ENCODE measurements at places on chromosomes 1 and 21.
A peak's percentile ranks its signal among the peaks of the same experiment; 100 is the strongest.

GRCh38 chr1:228073061-228073856 lies 9.2 kb upstream of the ARF1 start:
- DNase-seq = no peak

DNA sequence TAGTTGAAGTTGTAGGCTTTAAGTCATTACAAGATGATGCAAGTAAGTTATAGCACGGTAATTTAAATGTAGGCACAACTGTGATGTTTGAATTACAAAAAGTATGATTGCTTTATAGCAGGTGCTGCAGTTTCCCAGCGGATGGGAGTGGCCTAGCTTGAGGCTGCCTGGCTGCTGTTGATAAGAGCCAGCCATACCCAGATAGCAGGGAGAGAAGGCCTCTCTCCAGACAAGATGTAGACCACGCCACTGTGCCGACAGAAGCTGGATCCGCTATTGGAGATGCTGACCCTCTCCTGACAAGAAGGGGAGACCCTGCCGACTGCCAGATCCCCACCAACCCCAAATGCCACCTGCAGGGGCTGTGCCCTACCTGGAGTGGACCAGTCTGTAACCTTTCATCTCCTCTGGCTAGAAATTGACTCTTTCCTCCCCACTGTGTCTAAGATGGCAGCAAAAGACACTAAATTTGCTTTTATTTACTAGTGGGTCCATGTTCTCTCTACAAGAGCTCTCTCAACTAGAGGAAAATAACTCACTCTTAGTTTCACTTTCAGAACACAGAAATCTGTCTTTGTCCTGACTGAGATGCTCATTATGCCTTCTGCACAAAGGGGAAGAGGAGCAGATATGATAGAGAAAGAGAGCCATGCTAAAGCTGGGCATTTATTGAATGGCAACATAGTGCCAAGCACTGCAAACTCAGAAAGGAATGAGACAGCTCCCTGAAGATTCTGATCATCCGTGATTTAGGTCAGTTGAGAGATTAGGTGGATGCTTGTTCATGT lies 127.9 kb downstream of the URB2 start:
- DNase-seq = peak; percentile 2

GRCh38 chr1:107879927-107880326 lies 85.1 kb downstream of the VAV3 start:
- no peak for DNase-seq

DNA sequence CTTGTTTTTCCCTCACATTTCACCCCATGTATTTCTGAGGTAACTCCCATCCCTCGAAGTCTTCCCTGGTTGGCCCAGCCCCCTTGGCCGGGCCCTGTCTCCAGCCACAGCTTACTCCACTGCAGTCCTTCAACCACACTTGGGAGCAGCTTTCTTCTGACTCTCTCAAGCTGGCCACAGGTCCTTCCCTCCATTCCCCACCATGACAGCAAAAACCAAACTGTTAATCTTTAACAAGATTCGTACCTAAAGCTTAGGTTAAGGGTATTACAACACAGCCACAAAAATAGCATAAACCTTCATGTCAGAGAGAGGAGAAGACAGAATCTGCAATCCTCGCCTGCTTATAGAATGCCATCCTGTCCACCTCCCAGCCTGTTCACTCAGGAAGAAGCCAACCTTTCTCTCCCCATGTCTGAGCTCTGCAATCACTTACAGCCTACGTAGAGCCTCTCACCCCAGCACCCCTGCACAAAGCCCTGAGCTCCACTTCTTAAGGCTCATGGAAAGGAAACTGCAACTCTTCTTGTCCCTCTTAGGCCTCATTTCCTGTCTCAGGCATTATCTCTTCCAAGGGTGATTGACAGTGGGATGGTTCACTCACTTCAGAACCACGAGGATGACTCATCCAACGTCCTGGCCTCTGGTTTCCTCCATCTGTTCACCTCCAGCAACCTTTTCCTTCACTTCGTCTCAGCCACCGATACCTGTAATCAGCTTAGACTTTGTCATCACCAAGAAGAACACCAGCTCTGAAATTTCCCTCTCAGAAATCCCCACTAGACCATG lies 72.8 kb downstream of the CD2 start:
- DNase-seq = no peak

DNA sequence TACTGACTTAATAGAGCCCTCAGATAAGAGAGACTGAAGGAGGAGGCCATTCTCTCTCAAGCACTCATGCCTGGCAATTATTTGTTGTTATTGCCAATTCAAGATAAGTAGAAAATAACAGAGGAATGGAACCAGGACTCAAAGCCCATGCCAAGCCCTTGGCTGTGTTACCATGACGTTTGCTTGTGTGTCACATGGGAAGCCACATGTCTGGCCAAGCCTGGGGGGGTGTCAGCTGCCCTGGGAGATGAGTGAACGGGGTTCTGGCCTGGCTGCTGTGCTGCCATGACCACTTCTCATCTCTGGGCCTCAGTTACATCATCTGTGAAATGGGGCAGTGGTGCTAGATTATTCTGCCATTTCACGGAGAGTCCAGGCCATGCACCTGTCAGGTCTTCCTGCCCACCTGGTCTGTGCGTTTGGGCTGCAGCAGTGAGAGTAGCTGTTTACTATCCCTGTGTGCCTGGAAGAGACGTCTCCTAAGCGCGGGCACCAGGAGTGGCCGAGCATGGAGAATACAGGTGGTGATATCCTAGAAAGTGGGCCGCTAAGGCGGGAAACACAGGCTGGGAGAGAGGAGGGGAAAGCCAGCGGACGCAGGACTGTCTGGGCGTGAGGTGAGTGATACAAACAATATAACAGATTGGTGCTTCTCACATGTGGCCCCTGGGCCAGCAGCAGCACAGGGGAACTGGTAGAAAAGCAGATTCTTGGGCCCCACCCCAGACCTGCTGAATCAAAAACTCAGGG lies 67.8 kb downstream of the MAN1C1 start:
- DNase-seq = peak; percentile 38

DNA sequence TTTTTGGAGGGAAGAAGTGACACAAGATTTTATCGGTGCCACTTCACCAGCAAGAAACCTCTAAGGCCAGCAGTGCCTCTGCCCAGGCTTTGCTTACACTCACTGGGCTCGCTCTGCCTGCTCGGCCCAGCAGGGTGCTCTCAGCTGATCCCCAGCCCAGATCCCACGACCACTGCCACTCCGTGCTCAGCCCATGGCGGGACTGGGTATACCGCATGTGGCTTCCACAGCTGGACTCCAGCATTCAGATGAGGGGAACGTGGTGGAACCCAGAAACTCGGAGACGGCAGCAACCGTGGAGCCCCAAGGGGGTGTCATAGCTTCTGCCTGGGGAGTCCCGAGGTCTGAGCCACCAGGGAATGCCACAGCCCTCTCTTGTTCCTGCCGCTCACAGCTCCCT lies 12.9 kb downstream of the USP25 start:
- no peak for DNase-seq

DNA sequence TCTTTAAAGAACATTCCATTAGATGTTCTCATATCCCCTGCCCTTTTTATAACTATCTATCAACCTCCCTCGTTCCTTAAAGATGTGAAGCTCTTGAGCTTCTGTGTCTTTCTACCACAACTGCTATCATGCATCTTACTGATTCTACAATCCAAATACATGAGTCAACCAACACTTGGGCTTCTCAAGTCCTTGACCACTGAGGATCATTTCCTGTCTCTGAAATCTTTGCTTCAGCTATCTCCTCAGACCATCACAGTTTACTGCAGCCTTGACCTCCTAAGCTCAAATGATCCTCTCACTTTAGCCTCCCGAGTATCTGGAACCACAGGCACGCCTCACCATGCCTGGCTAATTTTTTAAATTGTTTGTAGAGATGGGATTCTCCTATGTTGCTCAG lies 75.2 kb downstream of the FMO4 start:
- DNase-seq = peak; percentile 13

DNA sequence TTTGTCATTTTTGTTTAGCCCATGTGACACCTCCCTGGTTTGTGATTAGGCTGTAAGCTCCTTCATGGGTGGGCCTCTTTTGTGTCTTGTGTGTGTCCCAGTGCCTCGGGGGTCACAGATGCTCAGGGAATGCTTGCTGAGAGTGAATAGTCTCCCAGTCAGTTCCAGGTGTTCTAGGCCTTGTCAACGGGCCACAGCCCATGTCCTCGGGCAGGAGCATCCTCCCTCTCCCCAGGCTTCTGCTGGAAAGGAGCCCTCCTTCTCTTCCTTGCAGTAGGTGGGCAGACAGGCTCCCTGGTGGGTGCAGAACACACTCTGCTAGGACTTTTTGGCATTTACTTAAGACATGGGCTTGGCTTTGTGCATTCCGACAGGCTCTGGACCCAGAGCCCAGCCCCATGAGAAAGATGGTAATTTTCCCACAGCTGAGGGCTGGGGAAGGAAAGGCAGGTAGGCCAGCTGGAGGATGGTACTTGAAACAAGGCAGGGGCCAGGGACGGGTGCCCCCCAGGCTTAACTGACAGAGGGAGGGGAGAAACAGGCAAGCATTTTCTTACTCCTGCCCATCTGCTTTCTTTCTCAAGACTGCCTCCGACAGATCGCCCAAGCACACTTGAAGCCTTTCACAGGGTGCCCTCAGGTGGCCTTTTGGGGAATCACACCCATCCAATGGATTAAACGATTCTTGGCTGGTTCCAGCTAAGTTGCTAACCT lies 7.1 kb upstream of the CPLANE2 start:
- DNase-seq = peak; percentile 89

DNA sequence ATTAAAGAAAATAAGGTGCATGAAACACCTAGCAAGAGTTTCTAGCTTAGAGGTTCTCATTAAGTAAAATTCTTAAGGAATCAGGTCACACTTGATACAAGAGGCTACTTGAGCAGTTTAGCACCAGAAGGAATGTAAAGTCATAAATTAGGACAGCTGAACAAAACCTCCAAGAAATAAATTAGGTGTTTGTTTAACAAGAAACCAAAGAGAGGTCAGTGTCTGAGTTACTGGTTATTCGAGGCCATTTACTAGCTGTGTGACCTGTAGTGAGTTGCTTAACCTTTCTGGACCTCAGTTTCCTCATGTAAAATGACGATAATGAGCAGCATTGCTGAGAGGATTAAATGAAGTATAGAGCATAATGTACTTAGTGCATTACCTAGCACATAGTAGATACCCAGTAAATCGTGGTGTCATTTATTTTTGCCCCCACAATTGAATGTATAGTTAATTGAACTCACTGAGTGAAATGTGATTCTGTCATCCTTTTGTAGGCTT lies 908 bp upstream of the ELK4 start:
- DNase-seq = peak; percentile 28

GRCh38 chr1:18336801-18337200 lies 143.9 kb upstream of the KLHDC7A start:
- DNase-seq = no peak

DNA sequence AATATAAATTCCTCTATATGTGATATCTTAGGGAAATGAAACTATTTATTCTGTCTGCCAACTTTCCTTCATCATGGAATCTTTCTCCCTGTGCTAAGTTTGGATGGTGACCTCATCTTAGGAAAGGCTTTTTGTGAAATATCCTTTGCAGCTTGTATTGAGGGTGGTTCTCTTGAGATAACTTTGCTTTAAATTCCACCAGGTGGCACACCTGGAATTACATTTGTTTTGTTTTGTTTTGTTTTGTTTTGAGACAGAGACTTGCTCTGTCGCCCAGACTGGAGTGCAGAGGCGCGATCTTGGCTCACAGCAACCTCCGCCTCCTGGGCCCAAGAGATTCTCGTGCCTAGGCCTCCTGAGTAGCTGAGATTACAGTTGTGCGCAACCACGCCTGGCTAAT lies 7.6 kb upstream of the CD1A start:
- no peak for DNase-seq

GRCh38 chr1:109805486-109806165 lies 41.9 kb upstream of the EPS8L3 start:
- no peak for DNase-seq

DNA sequence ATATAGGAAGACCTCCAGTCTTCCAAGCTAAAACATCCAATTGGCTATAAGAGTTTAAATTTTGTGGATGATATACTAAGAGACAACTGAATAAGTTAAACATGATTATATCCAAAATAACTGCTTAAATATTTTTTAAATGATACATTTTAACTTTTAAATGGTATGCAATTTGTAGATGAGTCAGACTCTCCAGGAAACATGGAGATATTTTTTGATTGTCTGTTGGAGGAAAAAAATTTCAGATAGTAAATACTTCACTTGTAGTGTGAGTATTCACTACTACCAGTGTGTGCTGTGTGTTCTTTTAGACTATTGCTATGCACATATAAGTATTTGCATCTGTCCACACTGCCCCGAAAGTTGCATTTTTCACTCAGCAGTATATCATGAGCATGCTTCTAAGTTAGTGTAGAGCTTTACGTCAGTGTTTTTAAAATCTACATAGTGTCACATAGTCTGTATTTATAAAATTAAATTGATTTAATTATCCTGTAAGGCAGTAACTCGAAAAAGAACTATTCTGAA lies 91.1 kb downstream of the USP25 start:
- DNase-seq = peak; percentile 39

GRCh38 chr1:12171206-12172041 lies 4.6 kb downstream of the TNFRSF1B start:
- DNase-seq = no peak

DNA sequence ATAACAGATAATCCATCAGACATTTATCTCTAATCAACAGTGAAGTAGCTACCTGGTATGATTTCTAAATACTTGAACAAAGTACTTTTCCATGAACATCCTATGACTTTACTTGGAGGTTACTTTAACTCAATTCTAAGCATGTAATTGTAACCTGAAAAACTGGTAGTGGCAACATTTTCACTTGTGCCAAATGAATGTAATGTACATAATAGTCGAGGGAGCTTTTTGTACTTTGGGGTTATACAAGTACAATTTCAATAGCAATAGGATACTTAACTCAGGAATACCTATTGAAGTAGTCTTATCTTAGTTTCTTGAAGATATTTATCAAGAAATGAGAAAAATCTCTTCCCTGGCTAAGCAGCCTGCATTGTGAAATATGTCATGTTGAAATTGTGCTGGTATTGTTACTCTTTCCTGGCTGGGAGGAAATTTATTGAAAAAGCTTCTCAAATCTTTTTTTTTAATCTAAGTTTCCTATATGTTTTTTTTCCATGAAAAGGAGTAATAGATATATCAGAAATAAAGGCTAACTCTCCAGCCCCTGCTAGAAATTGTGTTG lies 33.7 kb upstream of the CACYBP start:
- no peak for DNase-seq
